Stimulated activated CD8-positive, alpha-beta memory T cell treated with anti-CD3 and anti-CD28 coated beads, Interleukin-4, amount 100 ng/mL, for 4 hours (primary cell): ENCODE measurements at places on chromosomes 2 and 18.

GRCh38 chr2:234966340-234966739 lies 14.5 kb downstream of the SH3BP4 start:
- no peak for DNase-seq

- DNase-seq: no peak
Observed at GRCh38 chr2:28546242-28546641, 50.4 kb downstream of the PLB1 start.

DNA sequence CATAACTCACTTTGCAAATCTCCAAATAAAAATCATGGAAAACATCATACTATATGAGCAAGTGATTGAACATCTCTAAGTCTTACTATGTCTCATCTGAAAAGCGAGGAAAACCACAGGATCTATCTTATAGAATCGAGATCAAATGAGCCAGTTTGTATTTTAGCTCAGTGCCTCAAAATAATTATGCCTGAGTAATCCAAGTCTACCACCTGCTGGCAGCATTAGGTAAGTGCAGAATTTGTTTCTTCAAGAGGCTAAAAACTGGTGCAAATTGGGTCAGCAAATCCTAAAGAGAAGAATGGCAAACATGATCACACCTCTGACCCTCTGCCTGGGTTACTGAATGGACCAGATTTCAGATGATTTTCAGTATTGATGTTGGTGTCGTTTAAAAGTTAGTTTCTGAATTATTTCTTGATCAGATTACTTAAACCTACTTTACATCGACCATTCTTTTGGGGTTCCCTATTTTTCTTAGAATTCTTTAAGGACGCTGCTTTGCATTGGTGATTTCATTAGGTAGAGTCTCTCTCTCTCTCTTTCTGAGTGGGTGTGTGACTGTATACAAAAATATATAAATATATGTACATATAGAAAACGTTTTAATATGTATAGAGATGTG lies 12.7 kb upstream of the FHOD3 start:
- DNase-seq: no peak

- no peak for DNase-seq
Observed at GRCh38 chr2:42089340-42089925, 41.6 kb downstream of the PKDCC start.

DNA sequence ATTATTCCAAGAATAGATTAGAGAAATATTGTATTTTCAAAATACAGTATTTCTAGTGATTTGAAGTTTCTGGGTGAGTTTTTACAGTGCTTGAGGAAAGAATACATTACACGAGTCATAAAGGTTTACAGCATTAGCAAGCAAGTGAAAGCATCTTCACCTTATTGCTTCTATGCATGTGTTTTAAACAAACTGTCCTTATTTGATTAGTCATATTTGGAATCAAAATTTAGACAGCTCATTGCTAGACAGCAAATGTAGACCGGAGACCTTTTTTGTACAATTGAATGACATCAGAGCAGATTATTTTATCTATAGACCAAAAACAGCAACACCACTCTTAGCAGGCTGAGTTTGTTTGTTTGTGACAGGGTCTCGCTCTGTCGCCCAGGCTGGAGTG lies 69.2 kb downstream of the FAM161A start:
- DNase-seq: no peak

DNA sequence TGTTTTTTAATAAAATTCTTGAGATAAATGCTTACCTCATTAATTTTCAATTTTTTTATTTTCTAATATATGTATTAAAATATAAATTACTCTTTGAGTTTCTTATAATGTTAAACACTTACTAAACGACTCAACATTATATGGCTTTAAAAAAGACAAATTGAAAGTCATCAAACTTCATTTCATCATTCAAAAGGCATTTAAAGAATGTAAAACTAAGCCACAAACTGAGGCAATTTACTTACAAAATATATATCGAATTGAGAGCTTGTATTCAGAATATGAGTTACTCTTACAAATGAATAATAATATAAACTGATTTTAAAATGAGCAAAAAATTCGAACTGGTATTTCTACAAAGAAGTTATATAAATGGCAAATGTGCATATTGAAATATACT lies 1262.2 kb upstream of the PIK3C3 start:
- DNase-seq: no peak

GRCh38 chr2:27956888-27957287 lies 66.4 kb downstream of the BABAM2 start:
- no peak for DNase-seq

DNA sequence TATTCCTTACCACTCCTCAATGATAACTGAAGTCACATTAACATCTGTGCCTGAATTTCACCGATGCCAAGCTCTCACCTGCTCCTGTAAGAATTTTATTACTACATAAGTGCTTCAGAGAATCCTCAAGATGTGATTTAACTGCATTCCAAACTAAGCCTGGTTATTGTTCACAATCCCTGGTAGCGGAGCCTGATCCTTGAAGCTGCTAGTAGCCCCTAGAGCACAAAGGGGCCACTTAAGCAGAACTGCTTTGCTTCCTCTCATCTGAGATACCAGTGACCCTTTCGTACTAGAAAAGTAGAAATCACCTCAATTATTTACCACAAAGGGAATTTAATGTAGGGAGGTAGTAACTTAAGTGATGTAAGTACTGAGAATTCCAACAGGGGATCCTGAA lies 529.6 kb downstream of the CPS1 start:
- DNase-seq: no peak

- no peak for DNase-seq
Observed at GRCh38 chr2:116057538-116057937, 1615.1 kb downstream of the DPP10 start.

DNA sequence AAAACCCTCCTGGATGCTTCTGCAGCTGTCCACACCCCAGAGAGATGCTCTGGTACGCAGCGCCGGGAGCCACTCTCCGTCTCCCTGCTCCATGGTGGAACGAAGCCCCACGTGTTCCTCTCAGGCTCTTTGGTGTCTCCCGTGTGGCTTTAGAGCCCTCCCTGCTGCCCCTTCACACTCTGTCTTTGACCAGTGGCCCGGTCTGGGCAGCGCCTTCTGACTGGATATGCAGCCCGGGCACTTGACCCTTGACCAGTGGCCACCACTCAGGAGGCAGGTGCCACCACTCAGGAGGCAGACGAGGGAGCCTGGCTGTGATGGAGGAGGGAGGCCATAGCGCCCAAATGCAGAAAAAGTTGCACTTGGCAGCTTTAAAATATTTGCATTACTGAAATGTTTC lies 214.5 kb upstream of the SALL3 start:
- DNase-seq: no peak

- DNase-seq: no peak
Observed at GRCh38 chr2:132668987-132669907, 758 bp downstream of the LYPD1 start.

DNA sequence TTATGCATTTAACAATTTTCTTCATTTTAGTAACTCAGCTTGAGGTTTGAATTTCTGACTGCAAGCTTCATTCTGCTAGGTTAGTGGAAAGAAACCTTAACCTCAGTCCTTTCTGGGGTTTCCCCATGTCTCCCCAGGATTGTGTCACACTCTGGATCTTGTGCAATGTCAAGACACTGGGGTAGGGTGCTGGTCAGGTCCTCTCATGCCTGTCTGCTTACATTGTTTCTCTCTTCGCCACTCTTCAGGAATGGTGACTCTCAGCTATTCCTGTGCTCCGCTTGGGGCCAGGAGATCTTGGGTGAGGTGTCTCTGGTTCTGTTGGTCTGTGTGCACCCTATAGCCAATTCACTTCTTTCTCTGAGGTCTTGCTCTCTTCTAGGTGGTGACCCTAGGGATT lies 23.9 kb downstream of the CTLA4 start:
- no peak for DNase-seq

DNA sequence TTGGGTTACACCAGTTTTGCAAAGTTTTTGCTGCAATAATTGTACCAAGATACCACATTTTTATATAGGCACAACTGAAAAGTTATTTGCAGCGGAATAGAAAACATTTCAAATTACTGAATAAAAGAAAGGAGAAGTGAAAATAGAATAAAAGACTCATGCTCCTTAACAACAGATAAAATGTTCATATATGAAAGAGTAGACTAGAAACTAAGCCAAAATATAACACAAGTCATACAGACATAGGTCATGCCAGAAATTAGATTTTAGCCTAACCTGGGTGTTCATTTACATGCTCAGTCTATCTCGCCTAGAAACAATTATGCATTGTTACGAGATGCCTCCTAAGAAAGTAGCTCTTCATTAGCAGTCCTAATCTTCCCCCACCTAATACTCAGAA lies 16.4 kb upstream of the MAP3K20 start:
- no peak for DNase-seq
